ENCODE measurements at places on chromosomes 7 and 10.

GRCh38 chr7:584122-584465 is 64.4 kb upstream of the PDGFA start:
- peak; percentile 61 for DNase-seq

DNA sequence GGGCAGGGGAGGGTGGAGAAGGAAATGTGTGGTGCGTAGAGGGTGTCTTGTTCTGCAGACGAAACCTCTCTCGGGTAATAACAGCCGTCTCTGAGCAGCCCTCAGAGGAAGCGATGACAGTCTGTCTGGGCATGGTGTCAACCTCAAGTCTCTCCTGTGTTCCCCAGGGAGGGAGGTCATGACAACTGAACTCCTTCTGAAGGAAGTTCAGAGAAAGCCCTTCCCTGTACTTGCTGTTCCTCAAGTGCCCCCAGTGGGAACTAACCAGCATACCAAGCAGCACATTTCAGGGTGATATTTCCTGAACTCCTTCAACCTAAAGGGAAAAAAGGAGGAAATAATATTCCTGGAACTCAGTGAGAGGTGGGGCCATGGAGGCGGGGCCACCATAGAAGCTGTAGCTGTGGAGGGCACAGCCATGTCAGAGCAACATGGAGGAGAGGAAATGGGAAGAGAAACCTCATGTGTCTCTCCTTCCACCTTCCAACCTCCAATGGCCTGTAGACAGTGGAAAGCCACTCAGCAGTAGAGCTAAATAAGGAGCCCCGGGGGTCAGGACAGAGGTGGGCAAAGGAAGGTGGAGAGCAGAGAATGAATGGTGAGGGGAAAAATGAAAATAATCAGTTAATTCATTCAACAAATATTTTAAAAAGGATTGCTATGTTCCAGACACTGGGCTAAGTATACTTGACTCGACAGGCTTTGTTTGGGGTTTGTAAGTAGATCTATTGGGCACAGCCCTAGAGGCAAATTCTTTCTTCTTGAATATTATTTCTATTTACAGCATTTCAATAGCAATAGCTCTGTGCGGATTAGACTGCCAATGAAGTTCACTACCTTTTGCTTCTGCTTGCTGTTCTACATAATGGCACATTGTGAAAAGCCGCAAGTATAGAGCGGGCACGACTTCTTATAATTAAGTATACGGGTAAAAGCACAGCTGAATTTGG is 61.0 kb upstream of the AOAH start:
- DNase-seq, result peak; percentile 45

GRCh38 chr7:149362696-149363095 is 98.2 kb downstream of the ZNF777 start:
- DNase-seq, result no peak

DNA sequence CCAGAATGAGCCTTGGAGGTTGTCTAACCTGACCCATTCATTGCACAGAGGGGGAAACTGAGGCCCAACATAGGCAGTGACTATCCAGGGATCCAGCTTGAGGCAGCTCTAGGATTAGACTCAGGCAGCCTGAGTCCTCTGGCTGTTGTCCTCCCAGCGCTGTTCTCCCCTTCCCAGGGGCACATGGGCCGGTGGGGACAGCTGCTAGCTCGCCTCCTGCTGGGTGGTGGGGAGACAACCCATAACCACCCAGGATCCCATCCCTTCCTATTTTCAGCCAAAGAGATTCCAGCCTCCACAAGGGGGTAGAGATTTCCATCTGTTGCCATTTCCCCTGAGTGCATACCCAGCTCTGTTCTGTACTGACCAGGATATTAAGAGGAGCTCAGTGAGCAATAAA is 145.1 kb upstream of the GPR26 start:
- no peak for DNase-seq

GRCh38 chr7:108205311-108205710 is 75.2 kb upstream of the LAMB4 start:
- DNase-seq, result no peak

DNA sequence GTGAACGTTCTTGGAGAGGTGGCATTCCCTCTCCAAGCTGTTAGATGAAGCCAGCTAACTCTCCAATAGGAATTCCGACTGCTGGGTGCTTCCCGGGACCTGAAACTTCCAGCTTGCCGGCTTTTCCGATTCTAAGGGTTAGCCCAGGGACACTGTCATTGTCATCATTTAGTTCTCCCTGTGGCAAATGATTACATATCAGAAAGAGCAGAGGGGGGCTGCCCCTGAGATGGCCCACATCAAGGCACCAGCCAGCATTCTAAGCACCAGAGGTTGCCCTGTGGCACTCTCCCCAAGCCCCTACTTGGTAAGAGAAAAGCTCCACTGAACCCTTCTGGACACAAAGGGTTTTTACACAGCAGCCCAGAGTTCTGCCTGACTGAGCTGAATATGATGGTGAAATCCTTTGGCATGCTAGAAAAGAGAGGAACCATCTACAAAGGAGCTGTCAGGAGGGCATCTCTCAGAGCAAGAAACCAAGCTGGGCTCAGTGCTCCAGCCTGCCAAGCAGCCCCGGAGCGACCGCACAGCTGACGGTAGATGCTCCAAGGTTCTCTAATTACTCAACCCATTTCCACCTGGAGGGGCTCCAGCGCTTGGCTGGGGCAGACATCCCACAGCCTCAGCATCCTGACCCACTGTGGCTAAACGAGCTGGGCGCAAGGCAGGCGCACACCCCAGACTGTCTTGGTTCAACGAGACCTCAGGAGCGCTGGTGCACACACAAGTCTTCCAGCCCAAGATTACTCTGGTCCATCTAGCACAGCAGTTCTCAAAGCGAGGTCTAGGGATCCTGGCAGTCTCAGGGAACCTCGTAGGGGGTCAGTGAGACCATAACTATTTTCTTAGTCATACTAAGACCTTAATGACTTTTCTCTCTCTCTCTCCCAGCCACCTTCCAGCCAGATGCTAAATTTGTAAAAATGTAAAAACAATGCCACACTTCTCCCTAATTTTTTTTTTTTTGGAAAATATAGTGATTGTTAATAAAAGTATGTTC is 160.5 kb downstream of the GFRA1 start:
- DNase-seq, result no peak

DNA sequence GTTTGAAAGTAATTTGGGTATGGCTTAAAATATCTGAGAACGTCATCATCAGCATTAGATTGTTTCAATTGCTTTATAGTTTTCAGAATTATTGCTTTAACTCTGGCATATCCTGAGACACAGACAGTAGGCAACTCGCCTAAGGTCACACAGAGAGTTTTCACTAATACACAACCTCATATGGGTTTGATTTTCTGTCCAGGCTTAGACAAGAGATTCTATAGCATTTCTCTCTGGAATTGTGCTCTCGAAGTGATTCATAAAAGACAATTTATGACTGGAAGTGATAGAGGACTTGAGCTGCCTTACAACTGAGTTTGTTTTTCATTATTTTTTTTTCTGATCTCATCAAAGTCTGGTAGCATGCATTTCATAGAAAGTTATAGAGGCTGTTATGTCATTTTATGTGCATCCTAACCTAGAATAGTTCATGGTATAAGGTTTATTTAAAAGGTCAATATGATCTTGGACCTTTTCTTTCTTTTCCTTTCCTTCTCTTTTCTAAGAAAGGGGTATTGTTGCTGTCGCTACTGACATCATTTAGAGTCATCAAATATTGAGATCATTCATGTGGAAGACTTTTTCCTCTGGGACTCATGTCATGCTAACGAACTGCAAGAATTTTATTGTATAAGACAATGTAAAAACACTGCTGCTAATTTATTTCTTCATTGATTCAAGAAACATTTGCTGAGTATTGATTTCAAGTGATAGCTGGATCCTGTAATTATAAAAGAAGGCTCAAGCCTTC is 278.2 kb downstream of the PLXDC2 start:
- DNase-seq, result no peak

- no peak for DNase-seq
Measured at GRCh38 chr10:124529661-124530214, 68.1 kb downstream of the LHPP start.

DNA sequence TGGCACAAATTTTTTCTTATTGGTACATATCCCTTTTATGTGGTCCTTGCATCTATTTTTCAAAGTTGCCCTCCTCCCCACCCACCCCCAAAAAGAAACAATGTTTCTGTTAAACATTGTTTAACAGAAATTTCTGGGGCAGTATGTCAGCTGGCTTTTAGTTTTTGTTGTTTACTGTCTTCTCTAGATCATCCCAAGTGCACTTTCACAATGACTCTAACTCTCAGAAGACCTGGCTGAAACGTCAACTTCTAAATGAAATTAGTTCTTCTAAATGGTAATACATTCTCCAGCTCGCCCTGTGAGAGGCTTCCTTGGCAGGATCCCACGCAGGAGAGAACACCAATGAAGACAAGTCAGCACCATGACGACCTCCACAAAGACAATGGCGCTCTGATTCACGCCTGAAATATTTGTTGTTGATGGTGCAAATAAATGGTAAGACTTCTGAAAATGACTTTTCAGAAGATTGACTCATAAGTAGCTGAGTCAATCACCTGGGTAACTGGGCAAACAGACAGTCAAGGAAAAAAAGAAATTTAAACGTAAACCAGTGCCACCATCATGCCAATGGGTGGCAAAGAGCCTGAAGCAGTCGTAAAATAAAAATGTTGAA is 293.7 kb downstream of the FZD1 start:
- no peak for DNase-seq

DNA sequence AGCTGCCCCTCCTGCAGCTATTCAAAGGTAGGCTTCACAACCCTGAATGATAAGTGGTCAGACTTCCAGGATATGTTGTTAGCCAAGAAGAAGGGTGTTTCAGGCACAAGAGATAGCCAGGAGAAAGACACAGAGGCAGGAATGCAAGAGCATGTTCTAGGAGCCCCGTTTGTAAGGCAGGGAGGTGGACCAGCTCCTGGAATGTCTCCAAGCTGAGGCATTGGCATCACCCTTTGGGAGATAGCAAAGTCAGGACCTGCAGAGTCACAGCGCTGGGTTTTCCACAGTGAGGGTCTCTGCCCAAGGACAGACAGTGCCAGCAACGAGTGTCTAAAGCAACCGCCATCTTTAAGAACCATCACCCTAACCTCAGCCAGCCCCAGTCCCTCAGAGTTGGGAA is 484.5 kb upstream of the ZMIZ1 start:
- no peak for DNase-seq

- DNase-seq, result no peak
Measured at GRCh38 chr10:86340176-86340990, 26.2 kb downstream of the GRID1 start.

DNA sequence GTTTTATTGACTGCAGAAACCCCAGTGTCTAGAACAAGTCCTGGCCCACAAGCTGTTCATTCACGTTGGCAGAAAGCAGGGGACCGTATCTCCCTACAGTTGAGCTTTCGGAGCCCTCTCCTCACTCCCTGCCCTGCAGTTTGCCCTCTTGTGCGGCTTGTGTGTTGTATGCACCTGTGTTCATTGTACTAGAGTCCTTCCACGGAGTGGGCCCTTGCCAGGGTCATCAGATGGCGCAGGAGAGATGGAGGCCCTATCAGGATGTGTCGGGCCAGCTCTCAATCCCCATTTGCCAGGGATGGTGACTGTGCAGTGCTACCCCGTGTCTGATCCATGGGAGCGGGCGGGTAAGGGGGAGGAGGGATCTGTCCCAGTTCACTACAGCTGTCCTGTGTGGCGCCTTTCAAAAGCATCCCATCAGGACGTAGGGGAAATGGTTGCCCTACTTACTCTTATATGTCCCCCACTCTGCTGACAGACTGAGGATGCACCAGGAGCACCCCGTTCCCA is 77.4 kb upstream of the PRR15 start:
- DNase-seq, result no peak

GRCh38 chr7:141073173-141073640 is 657 bp upstream of the TMEM178B start:
- no peak for DNase-seq

- DNase-seq, result no peak
Measured at GRCh38 chr7:22858640-22859561, 36.3 kb upstream of the TOMM7 start.

DNA sequence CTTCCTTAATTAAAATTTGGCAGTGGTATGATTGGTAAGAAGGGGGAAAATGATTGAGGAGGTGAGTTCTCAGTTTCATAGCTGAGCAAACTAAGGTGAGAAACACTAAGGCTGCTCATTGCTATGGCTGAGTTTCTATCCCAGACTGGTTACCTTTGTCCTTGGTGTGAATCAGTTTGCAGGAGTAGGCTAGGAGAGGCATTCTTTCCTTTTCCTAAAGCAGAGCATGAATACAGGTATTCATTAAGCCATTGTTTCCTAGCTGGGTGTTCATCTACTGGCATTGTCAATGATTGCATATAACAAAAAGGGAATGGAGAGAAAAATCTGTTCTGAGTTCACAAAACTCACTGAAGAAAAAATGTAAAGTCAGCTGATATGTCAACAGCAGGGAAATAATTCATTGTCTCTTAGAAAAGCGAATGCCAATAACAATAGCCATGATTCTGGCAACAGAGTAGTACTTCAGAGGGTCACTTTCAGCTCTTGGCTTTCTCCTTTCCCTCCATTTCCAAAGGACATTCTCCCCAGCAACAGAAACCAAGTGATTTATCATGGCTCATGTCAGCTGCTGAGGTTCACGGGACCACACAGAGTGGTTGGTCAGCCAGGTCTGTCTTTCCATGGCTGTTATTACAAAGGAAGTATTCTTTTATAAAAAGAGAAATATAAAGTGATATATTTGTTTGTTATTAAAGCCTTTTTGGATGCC is 234.0 kb downstream of the BICC1 start:
- no peak for DNase-seq

DNA sequence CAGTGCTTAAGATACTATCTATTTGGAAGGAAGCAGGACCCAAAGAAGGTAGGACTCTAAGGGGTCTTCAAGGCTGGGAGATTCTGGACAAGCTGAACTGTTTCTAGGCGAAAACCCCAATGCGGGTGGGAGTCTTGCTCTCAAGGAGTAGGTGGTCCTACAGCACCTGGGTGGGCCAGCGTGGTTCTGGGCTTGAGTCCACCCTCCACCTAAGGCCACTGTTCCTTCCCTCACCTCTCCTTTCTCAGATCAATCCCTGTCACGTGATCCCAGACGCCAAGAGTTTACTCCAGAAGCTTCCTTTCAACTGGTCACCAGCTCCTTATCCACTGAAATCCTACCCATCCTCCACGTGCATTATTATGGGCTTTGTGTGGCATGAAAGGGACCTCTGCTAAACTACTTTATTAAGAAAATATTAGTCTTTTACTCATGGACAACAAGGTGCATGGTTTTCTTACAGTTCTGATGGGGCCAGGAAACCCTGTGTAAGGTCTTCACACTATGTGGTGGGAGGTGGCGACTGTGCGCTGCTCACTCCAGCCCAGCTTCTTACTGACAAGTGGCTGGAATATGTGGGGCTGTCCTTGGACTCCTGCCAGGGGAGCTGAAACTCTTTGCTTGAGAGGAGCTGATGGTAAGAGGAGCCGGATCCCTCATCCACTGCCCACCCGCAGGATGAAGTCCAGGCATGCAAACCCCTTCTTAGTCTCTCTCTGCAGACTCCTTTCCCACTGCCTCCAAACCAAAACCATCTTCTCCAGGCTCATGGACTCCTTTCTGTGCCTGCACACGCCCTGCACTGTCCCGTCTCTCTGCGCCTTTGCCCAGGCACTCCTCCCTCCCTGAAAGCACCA is 1.6 kb downstream of the ZNF746 start:
- no peak for DNase-seq

GRCh38 chr7:110007320-110008063 is 1083.4 kb upstream of the LRRN3 start:
- no peak for DNase-seq

GRCh38 chr7:24959735-24960485 is 20.1 kb downstream of the OSBPL3 start:
- DNase-seq, result no peak
